Activated CD4-positive, alpha-beta T cell treated with anti-CD3 and anti-CD28 coated beads for 36 hours (primary cell): ENCODE measurements at places on chromosomes 1 and 21. TPM values are rescaled to one million over a fixed set of nuclear protein-coding genes. Genes with fewer than 3 reads are reported as not detected.

DNA sequence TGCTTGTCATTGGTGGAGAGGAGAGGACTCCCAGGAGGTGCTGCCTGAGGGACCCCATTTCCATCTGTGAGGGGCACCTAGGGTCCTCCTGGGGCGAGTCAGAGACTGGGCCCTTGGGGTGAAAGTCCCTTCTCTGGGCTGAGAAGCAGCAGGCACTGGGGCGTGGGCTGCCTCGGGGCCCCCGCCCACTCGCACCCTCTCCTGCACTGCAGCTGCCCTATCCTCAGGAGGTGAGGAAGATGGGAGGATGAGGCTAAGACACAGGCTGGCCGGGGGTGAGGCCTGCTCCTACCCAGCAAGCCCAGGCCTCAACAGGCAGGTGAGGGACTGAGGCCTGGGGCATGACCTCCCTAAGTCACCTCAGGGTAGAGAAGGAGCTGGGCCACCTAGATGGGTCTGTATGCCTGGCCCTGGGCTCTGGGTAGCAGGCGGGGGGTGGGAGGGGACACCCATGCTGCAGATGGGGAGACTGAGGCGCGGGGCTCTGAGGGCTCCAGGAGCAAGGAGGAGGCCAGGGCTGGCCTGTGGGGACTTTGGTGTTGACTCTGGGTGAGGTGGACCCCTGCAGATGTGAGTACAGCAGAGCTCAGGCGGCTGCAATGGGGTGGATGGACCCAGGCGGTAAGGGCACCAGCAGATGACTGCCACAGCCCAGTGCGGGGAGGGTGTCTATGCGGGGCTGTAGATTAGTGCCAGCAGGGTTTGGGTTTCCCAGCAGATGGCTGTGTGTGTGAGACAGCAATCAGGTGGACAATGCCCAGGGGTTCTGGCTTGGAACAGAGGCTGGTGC, 10.4 kb upstream of the ZNF669 start:
- DNase-seq = no peak
- no peaks in the 10 kb centered on the region for H3K36me3 ChIP-seq
- peaks cover 16% of the 10 kb centered on the region for H3K27me3 ChIP-seq
- H3K4me1 ChIP-seq = peaks cover 8% of the 10 kb centered on the region
- no peak overlapping the region for H3K4me3 ChIP-seq

CRNN gene
- not detected for total RNA-seq

DNA sequence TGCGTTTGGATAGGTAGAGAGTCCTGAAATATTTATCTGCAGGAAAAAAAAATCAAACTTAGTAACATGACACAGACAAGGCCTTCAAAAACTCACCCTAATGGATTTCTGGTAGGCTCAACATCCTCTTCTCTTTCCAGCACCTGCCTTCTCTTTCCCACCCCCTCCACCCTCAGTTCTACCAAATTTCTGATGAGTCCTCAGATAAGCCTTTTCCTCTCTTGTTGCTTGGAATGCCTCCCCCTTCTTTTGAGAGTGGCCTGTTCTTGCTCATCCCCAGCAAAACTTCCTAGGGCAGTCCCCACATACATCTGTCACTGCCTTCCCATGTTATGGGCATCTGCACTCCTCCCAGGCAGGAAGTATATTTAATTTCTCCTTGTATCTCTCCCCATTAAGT, 7.6 kb upstream of the LBR start:
- no peaks in the 10 kb centered on the region for H3K27me3 ChIP-seq
- H3K4me3 ChIP-seq = no peak overlapping the region
- peaks cover 10% of the 10 kb centered on the region for H3K4me1 ChIP-seq

GRCh38 chr1:165849353-165850133, 22.1 kb downstream of the UCK2 start:
- H3K4me3 ChIP-seq = no peak overlapping the region
- H3K27me3 ChIP-seq = no peaks in the 10 kb centered on the region
- H3K4me1 ChIP-seq = peaks cover 25% of the 10 kb centered on the region
- H3K27ac ChIP-seq = no peak overlapping the region
- peaks cover 6% of the 10 kb centered on the region for H3K36me3 ChIP-seq

DNA sequence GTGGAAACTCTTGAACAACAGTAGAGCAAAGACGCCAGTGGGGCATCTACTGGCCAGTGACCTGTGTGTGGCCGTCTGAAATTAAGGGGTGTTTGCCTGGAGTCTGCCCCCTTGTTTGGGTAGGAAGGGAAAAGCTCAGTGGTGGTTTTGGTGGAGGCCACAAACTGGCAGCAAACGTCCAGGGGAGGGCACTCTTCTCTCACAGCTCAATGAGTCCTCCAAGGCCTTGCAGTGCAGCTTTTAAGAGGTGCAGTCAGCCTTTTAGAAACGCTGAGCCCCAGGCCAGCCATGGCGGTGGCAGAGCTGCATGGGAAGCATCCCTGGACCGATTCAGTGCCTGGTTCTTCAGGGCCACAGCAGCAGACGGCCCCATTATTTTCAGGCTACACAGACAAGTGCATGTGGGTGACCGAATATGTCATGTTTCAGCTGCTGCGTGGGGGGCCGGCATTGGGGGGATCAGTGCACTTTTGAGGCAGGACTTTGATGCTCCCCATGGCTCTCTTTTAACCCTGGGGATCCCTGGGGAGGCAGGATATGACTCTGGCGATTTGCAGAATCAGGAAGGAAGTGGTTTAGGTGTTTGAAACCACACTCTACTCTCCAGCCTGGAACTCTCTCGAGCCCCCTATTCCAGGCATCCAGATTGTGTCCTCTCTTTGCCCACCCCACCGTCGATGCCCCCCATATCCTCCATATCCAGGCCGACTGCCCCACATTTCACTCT, 414.0 kb downstream of the PRDM2 start:
- H3K27me3 ChIP-seq = peaks cover 11% of the 10 kb centered on the region
- no peak overlapping the region for H3K4me3 ChIP-seq
- H3K27ac ChIP-seq = no peak overlapping the region
- H3K4me1 ChIP-seq = no peaks in the 10 kb centered on the region

DNA sequence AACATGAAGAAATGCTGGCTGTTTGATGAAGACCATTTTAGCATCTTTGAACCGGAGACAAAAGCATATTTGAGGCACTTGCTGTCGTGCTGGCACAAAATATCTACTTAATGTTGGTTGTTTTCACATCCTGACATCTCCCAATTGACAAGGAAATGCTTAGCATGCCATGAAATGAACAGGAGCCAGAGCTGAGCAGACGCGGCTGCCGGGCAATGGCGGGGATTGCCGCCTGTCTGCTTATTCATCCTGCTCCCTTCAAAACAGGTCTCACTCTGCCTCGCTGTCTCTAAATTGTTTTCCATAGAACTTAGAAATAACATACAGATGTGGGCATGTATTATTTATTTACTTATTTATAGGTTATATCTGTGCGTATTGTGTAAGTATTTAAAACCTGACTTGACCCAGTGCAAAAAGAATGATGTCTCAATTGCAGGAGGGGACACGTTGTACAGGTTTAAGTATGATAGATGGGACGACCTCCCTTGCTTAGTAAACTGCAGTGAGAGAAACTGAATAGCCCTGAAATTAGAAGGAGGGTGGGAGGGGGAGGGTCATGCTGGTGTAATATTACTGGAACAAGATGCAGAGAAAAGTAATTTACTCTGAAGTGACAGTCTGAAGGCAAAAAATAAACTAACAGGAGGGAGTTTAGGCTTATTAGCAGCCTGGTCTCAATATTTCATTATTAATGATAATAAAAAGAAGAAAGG, 590.4 kb upstream of the PLXNA2 start:
- no peaks in the 10 kb centered on the region for H3K4me1 ChIP-seq
- H3K27ac ChIP-seq = no peak overlapping the region
- H3K27me3 ChIP-seq = peaks cover 2% of the 10 kb centered on the region
- H3K4me3 ChIP-seq = no peak overlapping the region
- DNase-seq = no peak

DNA sequence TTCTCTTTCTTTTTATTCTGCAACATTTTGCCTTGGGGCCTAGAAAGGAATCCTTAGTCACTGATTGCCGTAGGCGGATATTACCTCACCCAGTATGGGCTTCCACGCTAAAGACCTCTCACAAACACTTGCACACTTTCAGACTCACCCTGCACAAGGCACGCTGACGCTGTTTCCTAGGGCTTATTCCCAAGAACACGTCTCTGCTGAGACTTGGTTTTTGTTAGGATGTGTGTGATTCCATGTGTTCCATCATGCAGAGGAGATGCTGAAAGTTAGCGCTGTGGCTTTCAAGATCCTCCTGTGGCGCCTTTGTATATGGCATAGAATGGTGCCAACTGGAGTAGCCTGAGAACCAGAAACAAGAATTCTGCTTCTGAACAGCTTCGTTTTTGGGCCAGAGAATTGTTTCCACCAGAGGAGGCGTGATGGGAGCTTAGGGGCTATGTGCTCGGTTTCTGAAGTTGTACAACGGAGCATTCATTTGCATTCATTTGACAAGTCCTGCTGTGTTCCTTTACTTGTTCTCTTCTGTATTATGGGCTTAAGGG, 297.0 kb downstream of the DISC1 start:
- H3K4me1 ChIP-seq = peaks cover 48% of the 10 kb centered on the region
- DNase-seq = no peak
- H3K27ac ChIP-seq = no peak overlapping the region
- H3K36me3 ChIP-seq = no peaks in the 10 kb centered on the region
- no peaks in the 10 kb centered on the region for H3K27me3 ChIP-seq
- H3K4me3 ChIP-seq = no peak overlapping the region

DNA sequence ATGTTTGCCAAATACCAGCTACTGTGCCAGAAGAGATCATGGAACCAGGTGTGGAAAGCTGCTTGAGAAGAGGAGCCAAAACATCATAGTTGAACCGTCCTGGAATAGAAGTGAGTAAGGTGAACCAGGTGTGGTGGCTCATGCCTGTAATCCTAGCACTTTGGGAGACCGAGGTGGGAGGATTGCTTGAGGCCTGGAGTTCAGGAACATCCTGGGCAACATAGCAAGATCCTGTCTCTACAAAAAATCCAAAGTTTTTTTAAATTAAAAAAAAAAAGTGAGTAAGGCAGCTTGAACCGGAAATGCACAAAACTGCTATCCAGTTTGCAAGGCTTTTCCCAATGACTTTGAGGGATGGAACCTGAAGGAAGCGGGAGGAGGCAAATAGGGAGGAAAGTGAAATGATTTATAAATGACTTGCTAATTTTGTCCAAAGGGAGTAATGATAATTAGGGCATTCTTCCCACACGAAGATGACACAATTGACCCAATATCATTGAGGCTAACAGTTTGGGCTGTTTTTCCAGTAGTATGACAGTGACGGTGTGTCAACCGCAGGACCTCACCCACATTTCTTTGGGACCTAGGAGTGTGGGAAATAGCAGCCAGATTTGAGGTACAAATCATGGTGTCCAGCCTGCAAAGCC, 1.5 kb upstream of the CNN3 start:
- H3K36me3 ChIP-seq = peaks cover 2% of the 10 kb centered on the region
- peaks cover 30% of the 10 kb centered on the region for H3K27me3 ChIP-seq
- H3K4me3 ChIP-seq = no peak overlapping the region
- H3K4me1 ChIP-seq = peaks cover 13% of the 10 kb centered on the region

- H3K36me3 ChIP-seq = peaks cover 1% of the 10 kb centered on the region
- no peak overlapping the region for H3K27ac ChIP-seq
- no peaks in the 10 kb centered on the region for H3K27me3 ChIP-seq
- H3K4me3 ChIP-seq = no peak overlapping the region
Measured at GRCh38 chr1:69967245-69967766, 238.1 kb downstream of the LRRC40 start.

- no peaks in the 10 kb centered on the region for H3K27me3 ChIP-seq
- H3K27ac ChIP-seq = no peak overlapping the region
- H3K4me3 ChIP-seq = no peak overlapping the region
- peak; percentile 26 for DNase-seq
- no peaks in the 10 kb centered on the region for H3K36me3 ChIP-seq
Measured at GRCh38 chr1:94713472-94714141, 106.5 kb upstream of the SLC44A3 start.

RGS8 gene
- not detected for total RNA-seq

DNA sequence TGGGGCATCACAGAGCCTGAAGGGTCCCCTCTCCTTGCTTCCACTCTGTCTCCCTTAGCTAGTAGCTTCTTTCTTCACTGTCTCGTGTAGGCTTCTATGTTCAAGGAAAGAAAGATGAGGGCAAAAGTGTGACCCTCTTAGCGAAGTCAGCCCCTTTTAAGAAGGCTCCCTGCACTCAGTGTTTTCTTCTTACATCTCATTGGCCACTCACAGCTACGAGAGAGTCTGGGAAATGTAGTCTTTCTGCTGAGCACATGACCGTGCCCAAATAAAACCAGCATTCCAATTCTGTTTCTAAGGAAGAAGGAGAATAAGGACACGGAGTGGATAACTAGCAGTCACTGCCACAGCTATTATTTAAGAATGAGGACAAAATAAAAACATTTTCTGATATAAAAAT, 104.9 kb upstream of the TNR start:
- H3K27me3 ChIP-seq = peaks cover 17% of the 10 kb centered on the region
- no peaks in the 10 kb centered on the region for H3K36me3 ChIP-seq
- H3K4me3 ChIP-seq = no peak overlapping the region
- no peak overlapping the region for H3K27ac ChIP-seq
- DNase-seq = no peak
- H3K4me1 ChIP-seq = no peaks in the 10 kb centered on the region

DNA sequence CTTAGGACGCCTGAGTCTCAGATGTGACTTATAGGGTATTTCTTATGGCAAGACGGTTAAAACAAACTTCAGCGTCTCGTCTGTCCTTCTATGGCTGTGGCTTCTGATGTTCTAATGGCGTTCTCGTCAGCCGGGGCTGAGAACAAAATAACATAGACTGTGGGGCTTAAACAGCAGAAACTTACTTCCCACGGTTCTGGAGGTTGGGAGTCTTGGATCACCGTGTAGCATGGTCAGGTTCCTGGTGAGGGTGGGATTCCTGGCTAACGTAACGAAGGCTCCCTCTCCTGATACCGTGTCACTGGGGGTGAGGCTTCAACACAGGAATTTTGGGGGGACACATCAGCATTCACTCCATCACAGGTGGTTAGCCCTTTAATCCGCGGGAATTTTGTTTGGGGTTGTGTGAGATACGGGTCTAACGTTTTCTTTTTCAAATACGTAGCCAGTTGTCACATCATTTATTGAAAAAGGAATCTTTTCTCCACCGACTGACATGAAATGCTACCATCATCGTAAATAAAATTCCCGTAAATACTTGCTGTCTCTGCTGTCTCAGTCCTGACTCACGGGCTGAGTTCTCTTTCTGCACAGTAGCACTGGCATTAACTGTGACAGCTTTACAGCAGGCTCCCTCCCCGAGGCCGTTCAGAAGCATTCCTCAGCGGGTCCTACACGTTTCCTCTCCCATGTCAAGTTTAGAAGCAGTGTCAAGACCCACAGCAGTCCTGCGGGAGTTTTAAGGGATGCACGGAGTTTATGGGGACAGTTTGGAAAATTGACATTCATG, 8.1 kb upstream of the POFUT2 start:
- peaks cover 21% of the 10 kb centered on the region for H3K4me1 ChIP-seq
- no peaks in the 10 kb centered on the region for H3K27me3 ChIP-seq
- H3K36me3 ChIP-seq = no peaks in the 10 kb centered on the region
- H3K4me3 ChIP-seq = no peak overlapping the region
- no peak for DNase-seq
- H3K27ac ChIP-seq = no peak overlapping the region

DNA sequence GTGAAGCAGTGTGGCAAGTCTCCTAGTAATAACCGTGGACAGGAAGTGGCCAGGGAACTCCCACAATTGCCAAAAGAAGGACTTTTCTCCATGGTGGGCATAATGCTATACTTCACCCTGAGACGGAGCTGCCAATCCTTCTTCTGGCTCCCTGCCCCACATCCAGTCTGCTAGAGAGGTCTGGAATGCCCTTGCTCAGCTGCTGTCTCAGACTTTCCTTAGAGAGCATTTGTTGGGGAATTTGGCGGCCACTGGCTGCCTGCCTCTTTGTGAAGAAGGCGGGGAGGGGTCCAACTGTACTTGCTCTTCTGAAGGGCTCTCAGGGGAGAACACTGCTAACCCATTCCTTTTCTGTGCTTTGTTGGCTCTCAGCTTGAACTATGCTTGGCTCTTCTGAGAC, 123.7 kb upstream of the EDN2 start:
- H3K4me3 ChIP-seq = no peak overlapping the region
- peaks cover 35% of the 10 kb centered on the region for H3K4me1 ChIP-seq
- H3K27me3 ChIP-seq = no peaks in the 10 kb centered on the region
- DNase-seq = no peak
- H3K27ac ChIP-seq = peak overlapping the region; percentile 77
